Esophagus squamous epithelium (tissue), 5 donors: ENCODE measurements at places on chromosomes 6 and 20. TPM values are rescaled to one million over a fixed set of nuclear protein-coding genes. Genes with fewer than 3 reads are reported as not detected.

The GSTA3 gene
- total RNA-seq, result not detected

The EBF4 gene
- total RNA-seq, result 10.4 TPM

The CST5 gene
- not detected for total RNA-seq

The GSTA4 gene
- 50.4 TPM for total RNA-seq

The TENT5A gene
- 6.1 TPM for total RNA-seq

The APCDD1L gene
- 0.41 TPM for total RNA-seq

The HUS1B gene
- total RNA-seq, result 3.4 TPM

The FOXC1 gene
- 6.0 TPM for total RNA-seq

The IL17F gene
- not detected for total RNA-seq

The TFAP2A gene
- 37.2 TPM for total RNA-seq

The VSTM2L gene
- total RNA-seq, result 0.38 TPM

The SDCBP2 gene
- total RNA-seq, result 90.2 TPM

The PRKN gene
- total RNA-seq, result 5.5 TPM
